ENCODE measurements at places on chromosomes 6 and 20.

GRCh38 chr20:35226884-35227681 lies 593 bp downstream of the MMP24 start:
- DNase-seq = no peak

DNA sequence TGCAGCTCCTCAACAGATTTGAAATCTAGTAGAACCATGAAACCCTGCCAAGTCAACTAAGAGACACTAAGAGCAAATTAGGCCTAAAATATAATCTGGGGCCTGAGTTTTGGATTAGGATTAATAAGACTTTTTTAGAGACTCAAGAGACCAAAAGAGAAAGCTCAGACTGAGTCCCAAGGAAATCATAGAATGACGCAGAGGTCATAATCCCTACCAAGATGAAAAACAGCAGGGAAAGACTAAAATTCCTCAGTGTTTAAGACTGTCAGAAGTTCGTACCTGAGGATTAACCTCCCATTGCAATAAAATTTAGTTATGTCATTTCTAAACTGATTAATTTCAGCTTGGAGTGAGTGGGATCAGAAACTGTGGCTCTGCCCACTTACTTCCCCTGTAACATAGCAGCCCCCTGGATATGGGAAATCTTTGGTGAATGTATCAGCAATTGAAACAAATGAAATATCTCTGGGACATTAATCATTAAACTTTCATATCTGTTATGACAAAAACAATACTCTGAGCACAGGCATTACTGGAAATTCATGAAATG lies 200.3 kb downstream of the EDN1 start:
- no peak for DNase-seq

GRCh38 chr20:46282669-46283068 lies 25.6 kb downstream of the CDH22 start:
- DNase-seq = no peak

GRCh38 chr20:13006825-13007224 lies 1.9 kb upstream of the SPTLC3 start:
- no peak for DNase-seq

GRCh38 chr20:57209413-57209812 lies 57.0 kb downstream of the BMP7 start:
- DNase-seq = no peak

GRCh38 chr6:1091900-1092299 lies 220.0 kb upstream of the FOXQ1 start:
- DNase-seq = no peak

- DNase-seq = no peak
These were observed 78.2 kb downstream of the FRK start for GRCh38 chr6:115982453-115982852.

DNA sequence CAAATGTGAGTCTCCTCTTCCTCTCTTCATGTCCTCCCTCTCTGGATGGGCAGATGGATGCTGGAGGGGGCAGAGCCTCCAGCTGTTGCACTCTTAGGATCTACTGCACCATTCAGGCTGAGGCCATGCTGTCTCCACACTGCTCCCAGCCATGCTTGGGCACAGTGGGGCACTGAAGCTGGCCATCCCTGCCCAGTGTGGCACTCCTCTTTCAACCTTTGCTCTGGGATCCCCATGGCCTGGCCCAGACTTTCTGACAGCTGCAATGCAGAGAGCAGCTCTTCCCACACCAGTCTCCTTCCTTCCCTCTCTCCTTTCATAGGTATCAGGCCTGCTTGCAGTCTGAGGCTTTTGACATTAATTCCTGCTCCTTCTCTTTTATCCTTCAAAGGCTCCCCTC lies 9.3 kb downstream of the KCNK17 start:
- DNase-seq = no peak

DNA sequence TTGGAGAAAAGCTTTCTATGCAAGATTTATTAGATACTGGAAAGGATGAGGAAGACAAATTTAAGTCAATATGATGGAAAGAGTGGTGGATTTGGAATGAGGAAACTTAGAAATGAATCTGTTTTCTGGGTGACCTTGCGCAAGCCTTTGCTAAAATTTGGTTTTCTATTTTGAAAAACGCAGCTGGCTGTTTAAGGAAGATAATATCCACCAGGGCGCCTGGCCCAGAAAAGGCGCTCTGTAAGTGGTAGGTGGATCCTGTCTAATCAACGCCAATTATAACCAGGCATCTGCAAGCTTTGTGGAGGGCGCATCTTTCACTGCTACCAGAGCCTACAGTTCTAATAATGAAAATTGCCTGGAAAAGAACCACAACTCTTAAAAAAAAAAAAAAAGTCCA lies 398 bp upstream of the SPATS1 start:
- no peak for DNase-seq

DNA sequence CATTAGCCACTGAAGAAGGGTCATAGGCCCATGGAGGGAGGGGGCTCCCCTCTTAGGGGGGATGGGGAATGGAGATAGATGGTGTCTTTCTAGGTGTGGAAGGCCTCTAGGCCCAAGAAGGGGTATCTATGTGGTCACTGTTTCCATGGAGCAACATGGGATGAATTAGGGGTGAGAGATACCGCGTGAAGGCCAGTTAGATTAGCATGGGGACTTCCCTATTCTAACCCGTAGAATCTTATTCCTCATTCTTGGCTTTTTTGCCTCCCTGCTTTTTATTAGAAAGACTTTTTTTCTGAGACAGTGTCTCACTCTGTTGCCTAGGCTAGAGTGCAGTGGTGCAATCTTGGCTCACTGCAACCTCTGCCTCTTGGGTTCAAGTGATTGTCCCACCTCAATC lies 3.2 kb downstream of the RAB44 start:
- no peak for DNase-seq

DNA sequence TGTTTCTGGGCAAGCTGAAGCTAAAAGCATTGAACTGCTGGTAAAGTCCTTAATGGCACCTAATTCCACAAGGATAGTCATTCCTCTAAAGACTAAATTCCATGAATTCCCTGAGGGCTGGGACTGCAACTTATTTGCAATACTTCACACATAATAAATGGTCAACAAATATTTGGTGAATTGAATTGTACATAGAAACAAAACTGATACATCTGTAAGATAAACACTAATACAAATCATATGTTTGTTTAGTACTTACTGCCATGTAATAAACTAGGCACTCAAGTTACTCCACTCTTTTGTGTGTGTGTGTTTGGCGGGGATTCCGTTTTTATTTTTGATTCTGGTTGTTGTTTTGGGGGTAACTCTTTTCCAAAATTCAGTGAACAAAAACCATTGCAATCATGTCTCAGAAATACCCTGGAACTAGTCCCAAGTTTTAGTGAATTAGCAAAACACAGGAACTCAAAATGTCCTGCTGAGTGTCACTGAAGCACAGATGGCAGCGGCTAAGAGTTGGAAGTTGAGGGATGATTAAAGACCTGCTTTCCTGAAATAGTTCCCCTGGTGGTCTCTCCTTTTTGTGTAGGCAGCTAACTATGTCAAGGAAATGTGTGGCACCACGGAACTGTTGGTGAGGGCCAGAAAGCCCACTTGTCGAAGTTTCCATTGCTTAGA lies 74.8 kb upstream of the SNRPB2 start:
- no peak for DNase-seq

- DNase-seq = no peak
These were observed 95.5 kb downstream of the SNAP91 start for GRCh38 chr6:83613378-83613777.

DNA sequence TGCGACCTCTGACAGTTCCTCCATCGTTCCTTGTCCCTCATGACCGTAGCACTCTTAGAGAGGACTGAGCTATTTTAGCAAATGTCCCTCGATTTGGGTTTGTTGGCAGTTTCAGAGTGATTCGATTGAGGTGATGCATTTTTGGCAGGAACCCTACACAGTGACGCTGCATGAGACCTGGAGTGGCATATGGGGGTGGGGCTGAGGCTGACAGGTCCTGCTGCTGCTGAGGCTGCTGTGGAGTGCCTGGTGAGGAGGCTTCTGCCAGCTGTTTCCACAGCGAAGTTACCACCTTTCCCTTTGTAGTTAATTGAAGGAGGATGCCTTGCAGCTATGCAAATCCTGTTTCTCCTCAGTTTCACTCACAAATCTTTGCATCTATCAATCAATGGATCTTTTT lies 19.8 kb downstream of the PXDC1 start:
- no peak for DNase-seq

DNA sequence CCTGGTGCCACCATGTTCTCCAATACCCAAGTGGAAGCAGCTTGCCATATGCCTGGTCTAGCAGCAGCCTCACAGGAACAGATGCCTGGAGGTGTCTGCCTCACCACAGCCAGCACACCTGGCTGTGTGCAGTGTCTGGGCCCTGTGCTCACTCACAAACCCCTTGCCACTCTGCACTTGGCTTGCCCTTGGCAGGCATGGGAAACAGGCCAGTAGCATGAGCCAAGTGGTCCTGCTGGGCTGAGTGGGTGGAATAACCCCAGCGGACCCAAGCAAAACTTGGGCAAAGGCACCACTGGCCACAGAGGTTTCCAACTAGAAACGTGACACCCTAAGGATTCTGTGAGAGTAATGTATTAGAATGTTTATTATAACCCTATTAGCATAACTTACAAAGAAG lies 600.5 kb upstream of the GJE1 start:
- no peak for DNase-seq
